ENCODE measurements at places on chromosomes 16 and 17.

GRCh38 chr17:28738680-28739384, 5.0 kb upstream of the TRAF4 start:
- DNase-seq = no peak

DNA sequence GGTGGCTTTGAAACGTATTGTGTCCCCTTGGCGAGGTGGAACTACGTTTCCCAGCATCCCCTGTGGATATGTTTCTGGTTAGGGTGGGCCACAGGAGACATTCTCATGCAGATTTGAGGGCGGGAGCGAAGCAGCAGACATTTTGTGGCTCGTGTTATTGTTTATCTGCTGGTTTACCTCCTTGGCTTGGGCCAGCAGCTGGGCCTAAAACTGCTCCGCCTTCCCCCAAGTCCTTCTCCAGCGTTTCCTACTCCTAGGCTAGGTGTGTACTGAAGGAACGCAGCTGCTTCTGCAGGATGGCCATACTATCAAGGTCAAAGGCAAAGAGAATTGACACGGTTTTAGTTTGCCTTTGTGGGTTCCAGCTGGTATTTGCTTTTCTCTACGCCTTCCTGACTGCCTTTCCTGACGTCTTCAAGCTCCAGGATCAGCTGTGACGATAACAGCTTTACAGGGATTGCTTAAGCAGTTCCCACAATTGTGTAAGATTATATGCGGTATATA, 17.2 kb upstream of the WSB1 start:
- no peak for DNase-seq

DNA sequence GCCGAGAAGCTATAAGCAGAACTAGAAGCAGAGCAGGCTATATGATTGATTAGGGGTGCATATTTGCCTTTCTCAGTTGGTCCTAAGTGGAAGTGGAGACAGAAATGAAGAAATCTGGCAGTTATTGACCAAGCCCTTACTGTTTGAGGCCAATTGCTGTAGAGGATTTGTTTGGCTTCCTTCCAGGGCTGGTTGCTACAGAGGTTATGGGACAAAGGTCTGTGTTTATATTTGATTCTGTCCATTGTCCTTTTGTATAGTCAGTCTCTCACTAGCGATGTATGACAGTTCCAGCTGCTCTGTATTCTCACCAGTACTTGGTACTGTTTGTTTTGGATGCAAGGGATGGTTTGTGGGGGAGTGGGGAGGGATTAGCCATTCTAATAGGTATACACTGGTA, 7.3 kb upstream of the ALOX15 start:
- no peak for DNase-seq

GRCh38 chr16:21617607-21618006, 18.2 kb downstream of the METTL9 start:
- no peak for DNase-seq

DNA sequence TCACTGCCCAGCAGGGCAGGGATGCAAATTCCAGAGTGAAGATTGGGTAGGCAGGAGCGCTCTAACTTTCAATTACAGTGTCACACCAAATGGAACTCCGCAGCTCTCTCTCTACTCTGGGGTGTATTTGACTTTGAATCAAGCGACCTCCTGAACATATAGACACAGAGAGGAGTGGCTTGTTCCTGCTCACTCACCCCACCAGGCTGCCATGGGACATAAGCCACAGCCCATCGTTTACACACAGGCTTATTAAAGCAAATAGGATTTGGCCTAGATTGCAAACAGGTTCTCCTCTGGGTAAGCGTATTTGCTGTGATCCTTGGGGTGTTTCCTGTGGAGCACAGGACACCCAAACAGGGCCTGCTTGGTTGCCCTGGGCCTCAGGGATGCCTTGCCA, 281.6 kb upstream of the CCL2 start:
- no peak for DNase-seq

- DNase-seq = no peak
Measured at GRCh38 chr17:60421273-60422161, 772 bp upstream of the CHCT1 start.

- DNase-seq = no peak
Measured at GRCh38 chr16:48421741-48422140, 36.5 kb upstream of the SIAH1 start.

DNA sequence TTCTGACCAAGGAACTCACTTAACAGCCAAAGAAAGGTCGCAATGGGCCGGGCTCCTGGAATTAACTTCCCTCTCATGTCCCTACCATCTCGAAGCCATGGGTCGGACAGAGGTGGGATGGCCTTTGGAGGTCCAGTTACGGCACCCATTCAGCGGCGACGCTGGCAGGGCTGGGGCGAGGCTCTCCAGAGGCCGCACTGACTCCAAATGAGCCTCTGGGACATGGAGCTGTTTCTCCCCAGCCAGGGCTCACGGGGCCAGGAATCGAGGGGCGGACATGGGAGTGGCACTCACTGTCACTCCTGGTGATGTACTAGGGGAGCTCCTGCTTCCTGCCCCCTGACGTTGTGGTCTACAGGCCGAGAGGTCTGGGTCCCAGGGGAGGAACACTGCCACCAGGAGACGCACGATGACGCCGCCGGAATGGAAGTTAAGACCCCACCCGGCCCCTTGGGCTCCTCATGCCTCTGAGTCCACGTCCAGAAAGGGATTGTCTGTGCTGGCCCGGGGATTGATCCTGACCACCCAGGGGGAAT, 60.7 kb upstream of the METRNL start:
- DNase-seq = no peak

DNA sequence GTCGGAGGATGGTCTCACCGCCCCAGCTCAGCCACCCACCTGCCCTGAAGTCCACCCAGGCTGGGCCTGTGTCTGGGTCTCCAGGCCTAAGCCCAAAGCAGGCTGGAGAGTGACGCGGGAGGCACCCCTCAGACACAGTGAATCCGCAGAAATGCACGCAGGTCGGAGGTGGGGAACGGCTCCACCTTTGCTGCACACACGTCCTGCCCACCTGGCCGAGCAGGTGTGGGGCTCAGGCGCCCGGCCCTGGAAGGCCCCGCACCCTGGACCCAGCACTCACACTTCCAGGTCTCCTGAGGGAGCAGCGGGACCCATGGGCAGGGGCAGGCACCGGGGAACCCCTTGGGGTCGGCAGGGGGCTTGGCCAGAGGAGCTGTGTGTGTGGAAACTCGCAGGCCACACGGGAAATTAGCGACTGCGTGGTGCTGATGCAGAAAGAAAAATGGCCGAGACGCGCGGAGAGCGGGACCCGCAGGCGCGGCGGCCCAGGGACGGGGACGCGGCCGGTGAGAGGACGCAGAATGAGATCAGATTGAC, 10.7 kb downstream of the CYBC1 start:
- no peak for DNase-seq

DNA sequence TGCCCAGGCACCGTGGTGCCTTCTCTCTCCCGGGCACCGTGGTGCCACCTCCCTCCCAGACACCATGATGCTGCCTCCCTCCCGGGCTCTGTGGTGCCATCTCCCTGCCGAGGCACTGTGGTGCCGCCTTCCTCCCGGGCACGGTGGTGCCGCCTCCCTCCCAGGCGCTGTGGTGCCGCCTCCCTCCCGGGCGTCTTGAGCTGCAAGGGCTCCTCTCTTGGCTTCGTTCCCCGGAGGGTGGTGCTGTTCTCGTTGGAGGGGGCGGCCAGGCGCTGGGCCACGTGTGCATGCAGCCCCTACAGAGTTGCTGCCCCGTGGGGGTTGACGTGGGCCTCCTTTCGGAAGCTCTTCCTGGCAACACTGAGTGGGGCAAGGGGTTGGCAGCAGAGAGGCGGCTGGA, 8.2 kb downstream of the CENPX start:
- DNase-seq = no peak

DNA sequence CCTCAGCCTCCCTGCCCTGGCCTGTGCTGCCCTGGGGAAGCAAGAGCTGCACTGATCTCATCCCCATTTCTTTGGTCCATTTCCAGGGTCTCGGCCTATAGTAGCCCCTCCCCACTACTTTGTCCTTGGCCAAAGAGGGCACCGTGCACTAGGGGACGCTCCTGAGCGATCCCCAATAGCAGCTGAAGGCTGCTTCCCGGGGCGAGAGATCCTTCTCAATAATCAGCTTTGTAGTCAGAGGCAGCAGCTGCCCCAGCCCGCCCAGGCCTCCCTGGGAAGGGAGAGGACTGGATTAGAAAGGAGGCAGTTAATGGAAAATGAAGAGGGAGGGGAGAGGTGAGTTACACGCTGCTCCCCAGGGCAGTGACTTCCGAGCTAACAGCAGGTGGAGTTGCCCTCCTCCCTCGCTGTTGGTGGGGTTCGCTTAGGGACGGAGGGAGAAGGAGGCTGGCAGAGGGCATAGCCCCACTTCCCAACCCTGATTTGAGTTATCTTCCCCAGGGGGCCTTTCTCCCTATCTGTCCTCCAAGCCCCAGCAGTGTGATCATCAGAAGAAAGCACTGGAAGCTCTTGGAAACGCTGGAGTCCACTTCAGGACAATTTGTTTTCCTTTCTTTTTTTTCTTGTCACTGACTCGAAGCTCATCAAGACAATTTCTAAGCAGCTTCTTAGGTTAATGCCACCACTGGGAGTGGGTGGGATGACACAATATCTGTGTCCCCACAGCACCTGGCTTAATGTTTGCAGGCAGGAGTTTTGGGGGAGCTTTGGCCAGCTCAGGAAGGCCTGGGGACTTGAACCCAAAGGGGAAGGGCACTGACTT, 2.6 kb downstream of the MXRA7 start:
- DNase-seq = no peak

DNA sequence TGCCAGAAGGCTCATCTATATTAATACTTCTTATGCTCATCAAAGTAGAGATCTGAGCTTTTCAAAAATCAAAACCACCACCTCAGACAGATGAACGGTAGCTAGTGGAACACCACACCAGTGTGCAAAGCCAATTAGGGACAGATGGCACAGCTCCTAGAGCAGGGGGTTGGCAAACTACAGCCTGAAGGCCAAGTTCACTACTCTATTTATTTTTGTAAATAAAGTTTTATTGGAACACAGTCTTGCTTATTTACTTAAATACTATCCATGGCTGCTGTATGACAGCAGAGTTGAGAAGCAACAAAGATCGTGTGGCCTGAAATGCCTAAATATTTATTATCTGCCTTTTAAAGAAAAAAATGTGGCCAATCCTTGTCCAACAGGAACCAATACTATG, 56.8 kb downstream of the AMFR start:
- DNase-seq = no peak

DNA sequence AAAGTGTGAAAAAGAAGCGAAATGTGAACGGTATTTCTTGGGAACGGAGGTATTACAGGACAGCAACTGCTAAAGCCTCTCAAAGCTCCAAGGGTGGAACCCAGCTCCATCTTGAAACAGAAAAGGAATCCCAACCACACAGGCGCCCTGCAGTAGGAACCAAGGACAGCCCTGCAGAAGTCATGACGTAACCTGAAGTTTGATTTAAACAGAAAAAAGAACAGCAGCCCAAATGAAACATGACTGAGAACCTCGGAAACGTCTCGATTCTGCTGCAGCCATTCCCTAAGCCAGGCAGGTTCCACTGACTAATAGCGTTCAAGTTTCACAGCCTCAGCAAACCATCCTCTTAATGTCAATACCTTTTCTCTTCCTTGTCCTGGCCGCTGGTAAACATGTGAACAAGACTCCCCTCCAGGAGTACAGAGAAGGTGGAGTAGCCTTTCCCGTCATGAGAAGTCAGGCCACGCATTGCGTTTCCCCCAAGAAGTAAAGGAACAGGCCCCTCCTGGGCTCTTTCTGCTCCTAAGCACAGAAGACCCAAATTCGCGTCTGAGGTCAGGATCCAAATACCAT, 20.1 kb downstream of the SIAH1 start:
- DNase-seq = no peak

DNA sequence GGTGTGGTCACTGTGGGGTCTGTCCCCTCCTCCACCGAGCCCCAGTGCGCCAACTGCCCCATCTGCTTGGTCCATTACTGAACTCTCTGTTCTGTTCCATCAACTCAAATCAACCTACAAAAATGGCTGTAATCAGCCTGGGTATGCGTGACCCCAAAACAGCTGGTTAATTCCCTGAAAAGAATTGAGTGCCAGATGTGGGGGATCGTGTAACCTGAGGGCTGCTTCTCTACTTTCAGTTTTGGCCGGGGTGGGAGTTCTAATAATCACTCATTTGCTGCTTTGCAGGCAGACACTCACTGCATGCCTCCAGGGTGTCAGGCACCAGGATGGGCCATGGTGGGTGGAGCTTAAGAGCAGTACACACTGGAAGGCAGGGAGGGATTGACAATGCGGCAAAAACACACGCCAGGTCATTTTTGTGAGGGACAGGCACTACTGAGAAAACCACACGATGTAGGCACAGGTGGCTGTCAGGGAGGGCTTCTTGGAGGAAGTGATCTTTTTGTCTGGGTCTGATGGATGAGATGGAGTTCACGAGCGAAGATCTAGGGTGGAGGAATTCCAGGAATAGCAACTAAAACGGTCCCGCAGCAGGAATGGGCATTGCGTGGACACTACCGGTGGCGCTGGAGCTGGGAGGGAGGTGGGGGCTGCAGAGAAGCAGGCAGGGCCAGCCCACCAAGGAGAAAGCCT, 30.4 kb upstream of the SSTR5 start:
- no peak for DNase-seq

DNA sequence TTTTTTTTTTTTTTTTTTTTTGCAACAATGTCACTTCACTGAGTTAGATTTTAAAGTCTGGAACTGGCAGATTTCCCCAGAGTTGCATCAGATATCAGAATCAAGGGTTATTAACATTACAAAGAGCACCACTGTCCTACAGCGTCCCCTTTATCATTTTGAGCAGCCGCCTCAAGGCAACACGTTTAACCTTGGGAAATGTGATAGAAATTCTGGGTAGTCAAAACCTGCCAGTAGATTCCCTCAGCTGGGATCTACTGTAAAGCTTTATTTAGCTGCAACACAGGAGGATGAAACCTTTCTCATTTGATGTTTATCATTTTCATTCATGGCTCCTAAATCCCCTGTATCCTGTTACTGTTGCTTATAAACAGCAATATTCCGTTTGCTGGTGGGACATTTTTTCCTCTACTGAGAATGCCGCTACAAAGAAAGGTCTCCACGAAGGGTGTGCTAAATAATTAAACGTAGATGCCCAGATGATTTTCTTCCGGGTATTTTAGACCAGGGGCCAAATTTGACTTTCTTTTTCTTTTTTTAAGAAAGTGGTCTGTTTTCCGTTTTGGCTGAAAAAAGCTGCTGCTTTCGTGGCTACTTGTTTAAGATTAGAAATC, 436.1 kb upstream of the GOT2 start:
- DNase-seq = no peak

- DNase-seq = no peak
Measured at GRCh38 chr17:78665952-78666920, 89.0 kb upstream of the DNAH17 start.

- DNase-seq = no peak
Measured at GRCh38 chr16:83967838-83968305, at the start of gene NECAB2. NECAB2 (plus strand) TSS chr16:83968244; CDS start chr16:83968649, 405 bp downstream.

- DNase-seq = no peak
Measured at GRCh38 chr17:38379448-38379847, 27.8 kb downstream of the SOCS7 start.
